GM18507 (cell line): ENCODE measurements at places on chromosomes 16 and 17.
A peak's percentile ranks its signal among the peaks of the same experiment; 100 is the strongest.

- DNase-seq = no peak
These were observed 9.4 kb downstream of the MAP3K14 start for GRCh38 chr17:45307290-45308015.

DNA sequence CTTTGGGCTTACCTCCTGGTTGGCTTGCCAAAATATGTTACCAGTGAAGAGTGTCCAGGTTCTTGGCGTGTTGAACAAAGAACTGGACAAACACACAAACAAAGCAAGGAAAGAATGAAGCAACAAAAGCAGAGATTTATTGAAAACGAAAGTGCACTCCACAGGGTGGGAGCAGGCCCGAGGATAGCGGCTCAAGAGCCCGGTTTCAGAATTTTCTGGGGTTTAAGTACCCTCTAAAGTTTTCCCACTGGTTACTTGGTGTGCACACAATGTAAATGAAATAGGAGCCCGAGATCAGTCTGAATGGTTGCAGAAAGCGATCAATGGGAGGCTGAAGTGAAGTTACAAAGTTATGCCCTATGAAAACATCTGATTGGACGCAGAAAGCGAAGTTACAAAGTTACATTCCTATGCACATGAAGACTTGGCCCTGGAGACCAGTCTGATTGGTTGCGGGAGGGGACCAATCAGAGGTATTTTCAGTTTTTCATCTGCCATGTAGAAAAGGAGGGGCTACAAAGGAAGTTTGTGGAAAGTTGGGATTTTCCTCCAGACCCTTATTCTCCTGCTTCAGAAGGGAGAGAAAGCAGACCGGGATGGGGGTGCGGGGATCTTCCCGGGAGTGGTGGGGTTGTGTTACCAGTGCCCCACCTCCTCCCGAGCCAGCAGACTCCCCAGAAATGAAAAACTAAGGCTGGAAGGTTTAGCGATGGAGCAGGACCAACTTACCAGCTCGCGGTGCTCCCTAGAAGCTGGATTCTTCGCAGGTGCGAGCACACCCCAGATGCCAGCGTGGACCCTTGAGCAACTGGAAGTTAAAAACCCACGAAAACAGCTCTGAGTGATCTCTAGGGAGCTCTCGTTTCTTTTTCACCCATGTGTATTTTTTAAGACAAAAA is at the start of gene SLFN12:
Gene SLFN12, minus strand, starts transcription at position 325 of the 899 bp plus-strand sequence. CDS start 9,472 bp downstream, outside the sequence.
- peak; percentile 29 for DNase-seq

DNA sequence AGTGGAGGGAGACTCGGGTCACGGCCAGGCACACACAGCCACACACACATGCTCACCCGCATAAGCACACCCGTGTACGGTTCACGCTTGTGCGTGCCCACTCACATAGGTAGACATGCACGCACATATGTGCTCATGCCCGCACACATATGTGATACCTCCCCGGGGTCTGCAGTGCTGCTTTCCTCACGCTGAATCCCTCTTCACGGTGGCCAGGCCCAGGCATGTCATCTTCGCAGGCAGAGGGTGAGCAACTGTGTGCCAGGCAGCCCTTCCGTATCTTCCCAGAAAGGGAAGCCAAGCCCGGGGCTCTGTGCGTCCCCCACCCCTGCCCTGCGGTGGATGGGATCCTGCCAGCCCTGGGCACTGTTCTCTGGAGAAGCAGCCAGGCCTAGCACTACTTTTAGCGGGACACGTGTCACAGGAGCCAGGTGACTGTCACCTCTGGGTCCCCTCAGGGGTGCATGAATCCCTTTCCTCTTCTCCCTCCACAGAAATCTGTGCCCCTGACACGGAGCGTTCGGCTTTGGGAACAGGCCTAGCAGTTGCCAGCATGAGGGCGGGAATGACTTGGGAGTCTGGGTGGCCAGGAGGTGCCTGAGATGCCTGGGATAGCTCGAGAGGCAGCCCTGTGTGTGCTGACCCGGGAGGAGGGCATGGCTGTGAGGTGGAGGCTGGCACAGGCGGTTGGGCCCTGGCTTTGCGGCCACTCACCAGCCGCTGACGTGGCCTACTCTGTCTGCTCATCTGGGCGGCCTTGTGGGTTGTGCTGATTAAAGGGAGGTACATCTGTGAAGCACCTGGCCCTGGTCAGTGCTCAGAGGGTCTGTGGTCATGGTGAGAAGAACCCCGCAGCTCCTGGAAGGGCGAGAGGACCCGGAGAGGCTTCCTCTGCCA is 47.5 kb downstream of the BAIAP2 start:
- no peak for DNase-seq

DNA sequence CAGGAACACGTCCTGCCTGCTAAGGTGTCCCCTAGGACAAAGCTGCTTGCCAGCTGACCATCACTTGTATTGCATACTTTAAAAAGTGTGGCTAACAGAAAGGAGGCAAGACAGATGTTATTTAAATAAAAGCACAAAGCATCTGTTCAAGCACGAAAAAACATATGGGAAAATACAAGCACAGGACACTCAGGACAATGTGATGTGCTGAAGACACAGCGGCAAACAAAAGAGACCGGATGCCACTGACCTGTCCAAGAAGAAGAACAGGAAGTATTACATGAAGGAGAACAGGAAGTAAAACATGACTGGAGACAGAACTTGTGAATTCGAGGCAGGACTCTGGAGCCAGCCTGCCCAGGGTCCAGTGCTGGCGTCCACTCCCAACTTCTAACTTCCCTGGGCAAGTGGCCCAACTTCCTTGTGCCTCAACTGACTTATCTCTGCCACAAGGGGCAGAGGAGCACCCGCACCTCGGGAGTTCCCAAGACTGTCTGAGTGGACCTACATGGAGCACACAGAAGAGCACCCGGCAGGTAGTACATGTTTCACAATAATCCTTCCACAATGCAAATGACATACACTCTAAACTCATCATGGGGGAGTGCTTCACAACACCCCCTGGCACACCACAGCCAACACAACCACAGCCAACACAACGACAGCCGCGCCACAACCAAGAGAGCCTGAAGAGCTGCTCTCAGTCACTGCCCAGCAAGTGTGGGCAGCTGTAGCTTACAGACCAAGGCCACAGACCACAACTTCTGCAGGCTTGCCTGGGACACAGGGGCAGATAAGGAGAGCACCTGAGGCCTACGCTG is 36.6 kb downstream of the ANKRD11 start:
- DNase-seq = no peak

DNA sequence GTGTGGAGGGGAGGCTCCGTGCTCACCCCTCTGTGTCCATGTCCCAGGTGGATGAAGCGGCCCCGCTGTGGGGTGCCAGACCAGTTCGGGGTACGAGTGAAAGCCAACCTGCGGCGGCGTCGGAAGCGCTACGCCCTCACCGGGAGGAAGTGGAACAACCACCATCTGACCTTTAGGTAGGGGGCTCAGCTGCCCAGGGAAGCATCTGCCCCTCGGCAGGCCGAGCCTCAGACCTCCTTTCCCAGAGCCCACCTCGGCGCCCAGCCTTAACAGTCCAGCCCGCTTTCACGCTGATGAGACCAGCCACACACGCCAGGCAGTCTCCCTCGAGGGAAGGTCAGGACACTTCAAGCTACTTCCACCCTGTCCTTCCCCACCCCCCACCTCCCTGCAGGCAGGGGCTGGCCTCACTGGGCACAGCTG is 12.7 kb downstream of the MMP15 start:
- DNase-seq = no peak

DNA sequence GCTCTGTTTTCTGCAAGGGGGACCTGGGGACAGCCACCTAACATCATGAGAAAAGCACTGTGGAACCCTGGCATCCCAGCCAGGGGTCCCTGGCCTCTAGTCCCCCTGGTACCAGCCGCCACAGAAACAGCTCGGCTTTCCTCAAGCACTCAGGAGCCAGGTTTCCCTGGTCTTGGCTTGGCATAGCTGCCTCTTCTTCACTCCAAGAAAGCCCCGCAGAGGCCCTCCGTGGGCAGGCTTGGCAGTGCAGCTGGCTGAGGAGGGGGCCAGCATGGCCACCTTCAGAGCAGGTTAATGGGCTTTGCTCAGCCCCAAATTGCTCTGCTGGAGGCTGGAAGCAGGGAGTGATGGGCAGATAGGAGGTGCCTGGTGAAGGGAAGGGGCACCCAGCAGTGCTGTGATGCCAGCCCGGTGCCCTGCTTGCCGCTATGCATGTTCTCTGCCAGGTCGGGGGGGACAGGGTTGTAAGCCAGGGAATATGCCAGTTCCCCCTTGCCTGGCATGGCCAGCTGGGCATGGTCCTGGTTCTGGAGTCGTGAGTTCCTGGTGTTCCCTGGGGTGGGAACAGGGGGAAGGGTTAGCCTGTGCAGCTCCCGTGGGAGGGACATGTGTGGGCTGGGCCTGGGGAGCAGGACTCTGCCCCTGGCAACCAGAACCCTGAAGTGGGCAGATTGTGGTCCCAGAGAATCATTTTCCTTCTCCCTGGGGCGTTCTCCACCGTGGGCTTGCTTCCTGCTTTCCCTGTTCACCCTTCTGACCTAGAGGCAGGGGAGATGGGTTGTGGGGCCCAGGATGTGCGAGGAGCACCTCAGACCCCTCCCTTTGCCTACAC is 3.2 kb downstream of the ANKRD13B start:
- DNase-seq = no peak

DNA sequence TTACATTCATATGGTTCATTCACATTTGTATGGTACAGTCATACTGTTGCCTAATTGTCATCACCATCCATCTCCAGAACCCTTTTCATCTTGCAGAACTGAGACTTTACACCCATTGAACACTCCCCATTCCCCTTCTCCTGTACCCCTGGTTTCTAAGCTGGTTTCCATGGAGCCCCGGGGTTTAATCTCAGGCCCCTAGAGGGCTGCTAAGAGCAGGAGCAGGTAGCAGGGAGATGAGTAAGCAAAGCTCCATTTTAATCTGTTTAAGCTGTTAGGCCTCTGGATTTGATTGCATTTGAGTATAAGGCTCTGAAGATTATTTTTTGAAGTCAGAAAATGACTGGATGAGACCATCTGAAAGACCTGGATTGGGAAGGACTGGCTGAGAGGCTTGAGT is 68.5 kb upstream of the RPL38 start:
- DNase-seq = no peak
